ENCODE measurements at places on chromosomes 16 and 17.
A peak's percentile ranks its signal among the peaks of the same experiment; 100 is the strongest.

DNA sequence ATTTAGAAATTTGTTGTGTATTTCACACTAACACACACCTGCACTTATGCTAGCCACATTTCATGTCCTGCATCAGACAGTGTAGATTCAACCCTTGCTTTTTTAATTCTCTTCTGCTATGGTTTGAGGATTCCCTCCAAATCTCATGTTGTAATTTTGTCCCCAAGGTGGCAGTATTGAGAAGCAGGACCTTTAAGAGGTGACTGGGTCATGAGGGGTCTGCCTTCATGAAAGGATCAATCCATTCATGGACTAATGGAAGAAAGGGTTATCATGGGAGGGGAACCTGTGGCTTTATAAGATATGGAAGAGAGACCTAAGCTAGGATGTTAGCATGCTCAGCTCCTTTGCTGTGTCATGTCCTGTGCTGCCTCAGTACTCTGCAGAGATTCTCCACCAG is 1032.2 kb downstream of the CDH11 start:
- DNase-seq, result peak; percentile 44

DNA sequence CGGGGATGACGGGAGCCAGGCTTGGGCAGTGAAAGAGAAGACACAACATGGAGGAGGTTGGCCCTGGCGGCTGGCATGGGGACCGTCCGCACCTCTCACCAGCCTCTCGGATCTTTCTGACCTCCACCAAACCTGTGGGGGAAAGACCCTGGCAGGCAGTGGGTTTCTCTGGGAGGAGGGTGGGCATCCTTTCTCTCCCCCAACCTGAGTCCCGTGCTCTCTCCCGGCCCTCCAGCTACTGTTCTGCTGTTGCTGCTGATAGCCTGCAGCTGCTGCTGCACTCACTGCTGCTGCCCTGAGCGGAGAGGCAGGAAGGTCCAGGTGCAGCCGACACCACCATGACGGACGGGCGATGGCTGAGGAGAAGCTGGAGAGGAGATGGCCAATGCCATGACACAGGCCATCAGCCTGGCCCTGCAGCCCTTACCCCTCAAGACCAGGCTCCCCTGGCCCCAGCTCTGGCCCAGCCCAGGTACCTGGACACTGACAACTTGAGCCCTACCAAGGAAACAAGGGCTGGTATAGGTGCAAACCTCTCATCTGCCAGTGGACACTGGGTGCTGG is 7.4 kb downstream of the SMIM5 start:
- no peak for DNase-seq

DNA sequence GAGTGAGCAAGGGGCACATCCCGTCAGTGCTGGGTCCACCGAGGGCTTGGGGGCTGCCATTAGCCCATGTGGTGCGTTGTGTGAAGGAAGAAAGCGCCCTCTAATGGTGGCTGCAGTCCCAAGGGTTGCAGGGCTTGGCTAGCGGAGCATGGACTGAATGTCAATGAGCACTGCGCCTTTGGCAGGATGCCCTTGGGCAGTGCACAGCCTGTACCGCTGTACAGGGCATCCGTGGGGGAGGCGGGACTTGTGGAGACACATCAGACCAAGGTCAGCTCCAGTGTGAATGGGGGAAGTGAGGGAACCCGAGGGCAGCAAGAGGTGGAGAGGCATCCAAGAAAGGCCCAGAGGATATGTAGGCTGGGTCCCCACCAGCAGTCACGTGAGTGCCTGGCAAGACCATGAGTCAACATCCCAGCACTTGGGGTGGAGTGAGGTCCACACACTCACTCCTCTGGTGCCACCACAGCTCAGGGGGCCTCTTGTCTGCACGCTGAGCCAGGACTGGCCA is 75.5 kb upstream of the MED9 start:
- peak; percentile 62 for DNase-seq

GRCh38 chr17:58517928-58518609 is 3.6 kb upstream of the MTMR4 start:
- peak; percentile 100 for DNase-seq

- DNase-seq, result no peak
Observed at GRCh38 chr16:73743665-73744496, 552.7 kb upstream of the PSMD7 start.

- no peak for DNase-seq
Observed at GRCh38 chr16:27756206-27756970, 206.4 kb downstream of the KATNIP start.

- DNase-seq, result no peak
Observed at GRCh38 chr17:60864708-60865005, 187.0 kb downstream of the BCAS3 start.

DNA sequence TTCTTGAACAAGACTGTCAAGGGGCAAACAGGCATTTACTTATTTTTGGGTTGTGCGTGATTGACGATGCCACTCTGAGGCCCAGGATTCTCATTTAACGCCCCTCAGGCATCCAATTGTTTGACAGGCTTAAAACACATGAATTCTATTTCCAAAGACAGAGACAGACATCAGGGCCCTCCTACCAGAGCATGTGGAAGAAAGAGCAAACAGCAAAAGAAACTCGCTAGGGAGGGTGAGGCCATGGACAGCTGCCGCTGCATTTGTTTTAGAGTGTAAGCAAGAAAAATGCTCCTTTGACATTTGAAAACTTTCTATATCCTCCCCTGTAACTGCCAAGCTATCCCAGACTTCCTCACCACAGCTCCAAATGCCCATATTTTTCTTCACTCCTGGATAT is 410.1 kb downstream of the NPIPA8 start:
- DNase-seq, result no peak

- peak; percentile 59 for DNase-seq
Observed at GRCh38 chr17:78112518-78113471, 15.8 kb downstream of the TMC6 start.

DNA sequence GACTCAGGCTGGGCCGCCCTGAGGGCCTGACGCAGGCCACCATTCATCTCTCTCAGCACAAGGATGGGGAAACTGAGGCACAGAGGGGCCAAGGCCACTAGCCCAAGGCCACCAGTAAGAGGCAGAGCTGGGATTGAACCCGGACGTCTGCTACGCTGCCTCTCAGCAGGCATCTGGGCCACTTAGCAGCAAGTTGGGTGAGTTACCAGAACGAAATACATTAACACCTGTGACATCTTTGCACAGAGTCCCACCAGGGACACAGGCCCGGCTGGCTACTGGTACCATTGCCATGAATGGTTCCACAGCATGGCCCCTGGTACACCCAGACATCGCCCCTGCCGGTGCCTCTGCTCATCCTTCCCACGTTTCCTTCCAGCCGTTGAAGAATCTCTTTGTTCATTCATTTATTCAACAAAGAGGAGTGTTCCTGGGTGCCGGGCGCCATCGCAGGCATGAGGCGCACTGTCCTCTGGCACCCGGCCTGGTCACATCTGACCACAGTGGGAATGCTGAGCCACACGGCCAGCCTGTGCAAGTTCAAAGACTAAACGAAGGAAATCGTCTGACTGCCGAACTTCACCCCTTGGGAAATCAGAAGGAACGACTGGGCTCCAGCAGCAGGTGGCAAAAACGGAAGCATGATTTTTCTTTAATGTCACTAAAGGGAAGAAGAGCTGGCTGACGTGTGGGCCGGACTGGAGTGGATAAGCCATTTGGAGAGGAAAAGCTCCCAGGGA is 7.4 kb upstream of the ZNF469 start:
- DNase-seq, result no peak

- DNase-seq, result no peak
Observed at GRCh38 chr16:68454920-68455435, 6.7 kb upstream of the SMPD3 start.

DNA sequence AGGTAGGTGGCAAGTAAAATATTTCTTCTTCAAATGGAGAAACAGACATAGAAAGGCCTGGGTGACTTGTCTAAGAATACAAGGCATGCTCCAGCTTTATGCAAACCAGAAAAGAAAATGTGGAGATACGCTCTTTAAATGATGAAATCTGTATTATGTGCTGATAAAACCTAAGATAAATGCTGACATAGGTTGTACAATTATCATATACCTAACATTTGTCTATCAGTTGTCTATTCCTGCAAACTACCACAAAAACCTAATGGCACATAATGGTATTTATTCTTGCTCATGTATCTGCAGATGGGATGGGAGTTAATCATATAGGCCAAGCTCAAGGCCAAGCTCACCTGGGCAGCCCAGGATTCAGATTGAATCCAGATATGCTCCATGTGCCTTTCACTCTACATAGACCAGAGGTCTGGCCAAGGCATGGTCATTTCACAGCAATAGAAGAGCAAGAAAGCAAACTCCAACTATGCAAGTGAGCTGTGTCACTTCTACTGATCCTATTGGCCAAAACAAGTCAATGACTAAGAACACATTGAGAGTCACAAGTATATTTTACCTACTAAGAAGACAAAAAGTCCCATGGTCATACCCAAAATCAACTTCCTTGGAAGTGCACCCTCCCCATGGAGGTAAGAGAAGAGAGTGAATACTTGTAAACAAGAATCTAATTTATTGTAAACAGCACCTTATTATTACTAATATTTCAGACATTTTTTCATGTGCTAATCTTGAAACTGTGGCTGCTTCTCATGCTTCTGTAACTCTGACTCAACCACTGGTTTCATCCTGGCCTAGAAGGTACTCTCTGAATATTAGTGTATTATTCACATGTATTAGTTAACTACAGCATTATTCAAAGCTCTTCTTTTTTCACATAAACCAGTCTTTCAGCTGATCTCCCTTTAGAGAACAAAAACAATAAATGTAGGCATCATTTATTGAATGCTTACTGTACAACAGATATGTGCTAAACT is 270.7 kb upstream of the SOX9 start:
- DNase-seq, result no peak

DNA sequence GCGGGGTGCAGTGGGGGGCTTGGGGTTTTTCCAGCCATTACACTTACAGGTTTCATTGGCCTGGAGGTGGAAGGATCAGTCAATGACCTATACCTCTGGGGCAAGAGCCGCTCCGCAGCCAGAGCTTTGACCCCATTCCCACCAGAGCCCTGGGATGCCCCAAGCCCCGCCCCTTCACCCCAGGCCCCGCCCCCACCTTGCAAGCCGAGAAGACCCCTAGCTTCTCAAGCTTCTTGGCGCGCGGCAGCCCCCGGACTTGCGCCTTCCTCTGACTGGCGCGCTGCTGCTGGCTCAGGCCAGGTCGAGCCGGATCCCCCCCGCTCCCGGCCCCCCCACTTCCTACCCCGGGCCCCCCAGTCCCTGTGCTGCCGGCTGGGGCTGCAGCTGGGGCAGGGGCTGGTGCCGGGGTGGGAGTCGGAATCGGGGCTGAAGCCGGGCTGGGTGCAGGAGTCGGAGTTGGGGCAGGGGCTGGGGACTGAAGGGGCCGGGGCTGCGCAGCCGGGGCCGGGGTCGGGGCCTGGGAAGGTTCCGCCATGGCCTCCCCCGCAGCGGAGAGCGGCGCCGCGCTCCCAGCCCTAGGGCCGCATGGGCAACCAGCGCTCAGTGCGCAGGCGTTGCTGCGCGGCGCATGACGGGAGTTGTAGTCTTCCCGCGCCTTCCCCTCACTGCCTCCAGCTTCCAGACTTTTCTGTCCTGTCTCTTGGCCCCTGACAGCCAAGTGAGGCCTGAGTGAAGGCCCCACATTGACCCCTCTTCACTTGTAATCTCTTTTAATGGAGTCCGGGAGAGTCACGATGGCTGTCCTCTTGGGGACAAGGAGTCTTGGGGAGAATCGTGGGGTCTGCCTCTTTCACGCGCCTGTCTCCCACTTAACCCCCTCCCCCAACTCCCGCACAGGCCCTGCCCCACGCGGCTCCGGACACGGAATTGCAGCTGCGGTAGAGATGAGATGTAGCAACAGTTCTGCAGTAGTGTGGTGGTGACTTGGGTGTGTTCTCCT is at the start of gene KAT2A:
KAT2A (minus strand) TSS at position 598 of the 1,000 bp plus-strand sequence; CDS start at position 535, 63 bp downstream.
- peak; percentile 83 for DNase-seq

GRCh38 chr16:66937725-66938337 is 2.5 kb downstream of the CES2 start:
- DNase-seq, result no peak

DNA sequence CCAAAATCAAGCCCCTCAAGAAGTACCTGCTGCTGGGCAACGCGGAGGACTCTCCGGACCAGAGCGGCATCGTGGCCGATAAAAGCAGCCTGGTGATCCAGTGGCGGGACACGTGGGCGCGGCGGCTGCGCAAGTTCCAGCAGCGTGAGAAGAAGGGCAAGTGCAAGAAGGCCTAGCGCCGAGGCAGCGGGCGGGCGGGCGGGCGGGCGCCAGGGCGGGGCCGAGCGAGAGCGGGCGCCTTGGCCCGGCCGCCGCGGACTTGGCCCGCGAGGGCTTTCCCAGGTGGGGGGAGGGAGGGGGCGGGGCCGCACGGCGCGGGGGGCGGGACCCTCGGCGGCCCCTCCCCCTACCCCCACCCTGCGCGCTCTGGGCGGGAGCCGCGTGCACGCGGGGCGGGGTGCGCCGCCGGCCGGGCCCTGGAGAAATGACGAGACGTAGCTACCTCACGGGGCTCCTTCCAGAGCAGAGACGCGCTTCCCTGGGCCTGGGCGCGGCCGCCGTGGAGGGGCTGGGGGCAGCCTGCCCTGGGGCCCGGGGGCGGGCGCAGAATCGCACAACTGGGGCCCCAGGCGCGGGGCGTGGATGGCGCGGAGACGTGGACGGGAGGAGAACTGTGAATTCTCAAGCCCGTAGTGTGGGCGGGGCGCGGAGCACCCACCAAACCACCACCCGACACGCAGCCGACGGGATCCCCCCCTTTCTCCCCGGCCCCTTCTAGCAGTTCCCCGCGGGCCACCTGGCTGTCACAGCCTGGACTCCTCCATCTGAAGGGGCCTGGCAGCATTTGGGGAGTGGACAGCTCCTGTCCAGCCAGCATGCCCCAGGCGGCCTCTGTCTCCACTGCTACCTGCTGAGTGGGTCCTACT is 218.7 kb downstream of the NTN1 start:
- peak; percentile 63 for DNase-seq

DNA sequence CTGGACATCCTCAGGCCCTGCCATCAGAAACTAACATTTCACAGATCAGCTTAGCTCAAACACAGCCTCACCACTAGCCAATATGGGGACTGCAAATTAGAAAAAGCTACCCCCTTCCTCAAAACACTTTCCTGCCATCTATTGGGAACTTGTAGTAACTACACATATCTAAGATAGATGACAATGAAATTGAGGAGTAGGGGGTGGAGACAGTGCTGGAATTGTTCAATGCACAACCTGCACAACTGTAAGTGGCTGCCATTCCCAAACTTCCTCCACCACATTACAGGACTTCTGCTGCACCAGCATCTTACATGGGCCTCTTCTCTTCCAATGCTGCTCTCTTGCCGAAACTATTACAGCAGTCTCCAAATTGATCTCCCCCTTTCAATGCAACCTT is 21.9 kb downstream of the AIPL1 start:
- peak; percentile 40 for DNase-seq

DNA sequence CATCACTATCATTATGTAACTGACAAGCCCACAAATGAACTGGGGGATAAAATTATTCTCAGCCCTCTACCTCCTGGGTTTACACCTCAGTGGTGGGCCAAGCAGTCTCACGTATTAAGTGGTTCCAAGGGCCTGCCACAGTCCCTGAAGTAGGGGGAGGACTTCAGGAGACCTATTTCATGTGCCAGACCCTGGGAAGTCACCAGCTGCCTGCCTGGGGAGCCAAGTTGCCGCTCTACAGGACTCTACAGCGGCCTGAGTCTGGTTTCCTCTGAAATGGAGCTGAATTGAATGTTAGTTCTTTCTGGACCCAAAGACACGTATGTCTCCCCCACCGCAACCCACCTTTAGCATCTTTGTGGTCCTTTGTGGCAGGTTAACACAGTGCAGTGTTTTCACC is 187.0 kb downstream of the IRX3 start:
- no peak for DNase-seq

Data from EL (cell line).